ENCODE measurements at places on chromosomes 5 and 9.

- DNase-seq: no peak
Observed at GRCh38 chr5:125528881-125529280, 782.4 kb upstream of the ZNF608 start.

DNA sequence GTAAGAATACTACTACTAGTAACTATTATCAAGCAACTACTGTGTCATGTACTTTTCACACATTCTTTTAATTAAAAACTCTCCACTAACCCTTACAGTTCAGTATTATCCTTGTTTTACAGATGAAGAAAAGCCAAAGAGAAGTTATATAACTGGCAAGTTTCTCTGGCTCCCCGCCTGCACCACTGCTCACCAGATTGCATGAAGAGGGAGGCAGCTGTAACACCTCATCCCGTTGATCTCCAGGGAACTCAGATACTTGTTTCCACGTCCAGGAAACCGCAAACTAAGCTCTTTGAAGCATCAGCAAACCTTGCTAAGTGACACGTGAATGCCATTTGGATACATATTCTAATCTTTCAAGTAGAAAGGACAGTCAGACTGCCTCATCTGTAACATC, 70.3 kb downstream of the RIGI start:
- no peak for DNase-seq

- DNase-seq: no peak
Observed at GRCh38 chr5:123950701-123951581, 439.0 kb downstream of the CSNK1G3 start.

- DNase-seq: no peak
Observed at GRCh38 chr5:67957374-67957773, 258.2 kb upstream of the PIK3R1 start.

DNA sequence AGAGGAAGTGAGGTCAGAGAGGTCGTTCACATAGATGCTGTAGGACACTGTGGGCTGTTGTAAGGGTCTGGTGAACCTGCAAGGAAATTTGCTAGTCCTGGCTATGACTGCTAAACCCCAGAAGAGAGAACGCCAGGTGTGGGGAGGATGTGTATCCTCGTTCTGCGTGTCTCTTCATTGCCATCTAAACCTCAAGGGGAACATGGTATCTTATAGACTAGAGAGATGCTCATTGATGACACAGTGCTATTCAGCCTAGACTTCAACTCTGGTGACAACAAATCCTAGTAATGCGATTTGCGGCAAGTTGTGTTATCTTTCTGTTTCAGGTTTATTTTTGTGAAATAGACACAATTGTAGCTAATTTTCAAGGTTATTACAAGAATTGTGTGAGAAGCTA, 140.2 kb downstream of the ADAMTSL1 start:
- DNase-seq: no peak

DNA sequence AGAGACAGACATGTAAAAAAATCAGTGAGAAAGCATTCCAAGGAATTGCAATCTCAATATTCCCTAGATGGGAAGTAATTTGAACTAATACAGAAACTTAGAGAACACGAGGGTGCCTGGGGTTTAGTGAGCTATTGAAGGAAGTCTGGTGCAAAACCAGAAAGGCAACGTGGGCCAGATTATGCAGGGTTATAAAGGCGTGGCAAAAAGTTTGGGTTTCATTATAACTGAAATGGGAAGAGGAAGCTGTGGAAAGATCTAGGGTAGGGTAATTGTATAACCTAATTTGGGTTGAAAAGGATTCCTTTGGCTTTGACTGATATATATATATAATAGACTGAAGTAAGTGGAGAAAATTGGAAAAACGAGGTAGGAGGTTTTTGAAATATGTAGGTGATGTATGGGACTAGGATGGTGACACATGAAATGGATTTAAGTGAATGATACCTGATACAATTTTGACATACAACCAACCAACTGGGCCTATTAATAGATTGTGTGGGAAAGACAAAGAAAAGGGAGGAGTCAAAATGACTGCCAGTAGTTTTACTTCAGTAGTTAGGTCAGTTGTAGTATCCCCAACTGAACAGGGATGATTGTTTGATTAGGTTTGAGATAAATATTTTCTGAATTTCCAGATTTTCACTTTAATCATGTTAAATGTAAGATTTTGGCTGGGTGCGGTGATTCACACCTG, 65.3 kb downstream of the FAM174A start:
- DNase-seq: no peak

DNA sequence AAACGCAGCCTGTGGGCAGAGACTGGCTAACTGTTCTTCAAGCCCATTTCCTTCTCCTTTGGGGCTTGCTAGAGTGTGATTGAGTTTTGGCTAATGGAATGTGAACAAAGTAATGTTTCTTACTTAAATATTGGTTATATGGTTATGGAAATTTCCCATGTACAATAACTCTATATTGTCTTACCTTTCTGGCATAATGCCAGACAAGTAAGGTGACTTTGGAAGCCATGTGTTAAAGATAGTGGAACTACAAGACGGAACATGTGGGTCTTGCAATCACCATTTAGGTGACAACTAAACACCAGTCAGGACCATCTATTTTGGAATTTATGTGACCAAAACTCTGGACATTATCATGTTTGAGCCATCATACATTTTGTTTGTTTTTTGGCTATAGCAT, 260.2 kb downstream of the CCDC171 start:
- no peak for DNase-seq

DNA sequence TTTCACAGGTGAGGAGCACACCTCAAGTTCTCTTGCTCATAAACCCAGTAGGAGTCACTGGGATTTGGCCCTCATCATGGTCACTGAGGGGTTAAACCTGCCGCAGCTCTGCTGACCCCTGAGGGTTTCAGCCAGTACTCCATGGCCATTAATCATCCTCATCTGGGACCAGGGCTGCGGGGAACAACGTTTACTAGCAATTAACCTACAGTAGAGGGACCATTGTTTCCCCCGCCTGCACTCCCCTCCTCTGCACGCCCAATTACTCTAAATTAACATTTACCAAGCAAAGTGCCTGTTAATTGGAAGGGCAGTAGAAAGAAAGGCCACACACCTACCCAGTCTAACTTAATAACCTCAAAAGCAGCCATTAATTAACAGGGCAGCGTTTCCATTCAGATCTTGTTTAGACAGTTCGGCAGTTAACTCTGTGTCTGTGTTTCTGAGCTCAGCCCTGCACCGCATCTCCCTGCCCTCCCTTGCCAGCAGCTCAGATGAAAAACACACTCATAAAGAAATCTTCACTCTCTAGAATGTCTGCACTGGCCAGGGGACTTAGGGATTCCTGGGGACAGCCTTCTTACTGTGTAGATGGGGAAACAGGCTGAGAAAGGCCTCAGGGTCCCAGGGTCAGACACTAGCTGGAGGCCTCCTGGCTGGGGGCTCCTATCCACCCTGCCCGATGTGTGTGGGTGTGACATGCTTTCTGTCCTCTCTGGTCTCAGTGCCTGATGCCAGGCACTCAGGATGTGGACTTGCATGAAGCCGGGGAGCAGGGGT, 51.6 kb downstream of the ALG2 start:
- DNase-seq: no peak

DNA sequence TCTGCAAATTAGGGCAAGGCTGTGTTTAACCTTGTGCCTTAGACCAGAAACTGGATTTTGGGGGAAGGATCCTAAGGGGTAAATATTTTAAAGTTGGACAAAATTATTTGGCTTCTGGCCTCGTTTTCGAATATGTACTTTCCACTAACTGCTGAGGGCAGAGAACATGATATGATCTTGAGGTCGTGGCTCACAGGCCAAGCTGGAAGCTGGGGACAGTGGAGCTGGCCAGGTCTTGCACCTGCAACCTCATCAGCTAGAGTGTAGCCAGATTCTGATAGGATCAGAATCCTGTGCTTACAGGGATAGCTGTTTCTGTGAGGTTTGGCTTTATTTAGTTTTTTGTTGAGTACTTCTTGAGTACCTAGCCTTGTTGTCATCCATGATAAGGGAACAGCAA, 24.9 kb downstream of the MAN2A1 start:
- no peak for DNase-seq

DNA sequence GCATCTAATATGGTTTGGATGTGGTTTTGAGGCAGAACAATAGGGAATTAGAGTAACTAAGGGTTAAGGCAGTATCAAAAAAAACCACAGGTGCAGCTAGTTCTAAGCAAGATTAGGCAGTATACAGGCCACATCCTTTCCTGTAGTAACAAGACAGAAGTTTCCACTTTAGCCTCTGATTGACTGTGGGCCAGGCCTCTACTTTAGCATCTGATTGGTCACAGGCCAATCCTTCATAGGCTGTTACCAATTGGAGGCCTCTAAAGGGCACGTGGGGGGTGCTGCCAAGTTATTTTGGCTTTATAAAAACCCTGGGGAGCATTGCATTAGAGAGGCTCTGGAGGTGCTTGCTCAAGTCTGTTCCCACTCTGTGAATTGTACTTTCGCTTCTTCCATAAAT, 144.1 kb upstream of the ST8SIA4 start:
- no peak for DNase-seq

- no peak for DNase-seq
Observed at GRCh38 chr9:109588415-109588814, 90.3 kb upstream of the PTPN3 start.

DNA sequence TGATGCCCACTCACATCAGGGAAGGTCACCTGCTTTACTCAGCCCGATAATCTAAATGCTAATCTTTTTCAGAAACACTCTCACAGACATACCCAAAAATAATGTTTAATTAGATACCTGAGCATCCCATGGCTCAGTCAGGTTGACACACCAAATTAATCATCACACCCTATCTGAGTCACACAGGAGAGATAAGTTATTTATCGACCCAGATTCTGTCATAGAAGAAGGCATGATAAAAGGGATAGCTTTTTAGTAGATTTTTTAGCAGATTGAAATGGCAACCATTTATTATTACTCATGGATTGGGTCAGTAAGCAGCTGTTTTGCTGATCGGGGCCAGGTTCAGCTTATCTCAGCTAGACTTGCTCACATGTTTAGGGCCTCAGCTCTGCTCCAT, 97.8 kb upstream of the TYRP1 start:
- DNase-seq: no peak

GRCh38 chr9:131417264-131418142, 23.6 kb downstream of the PRRC2B start:
- no peak for DNase-seq

DNA sequence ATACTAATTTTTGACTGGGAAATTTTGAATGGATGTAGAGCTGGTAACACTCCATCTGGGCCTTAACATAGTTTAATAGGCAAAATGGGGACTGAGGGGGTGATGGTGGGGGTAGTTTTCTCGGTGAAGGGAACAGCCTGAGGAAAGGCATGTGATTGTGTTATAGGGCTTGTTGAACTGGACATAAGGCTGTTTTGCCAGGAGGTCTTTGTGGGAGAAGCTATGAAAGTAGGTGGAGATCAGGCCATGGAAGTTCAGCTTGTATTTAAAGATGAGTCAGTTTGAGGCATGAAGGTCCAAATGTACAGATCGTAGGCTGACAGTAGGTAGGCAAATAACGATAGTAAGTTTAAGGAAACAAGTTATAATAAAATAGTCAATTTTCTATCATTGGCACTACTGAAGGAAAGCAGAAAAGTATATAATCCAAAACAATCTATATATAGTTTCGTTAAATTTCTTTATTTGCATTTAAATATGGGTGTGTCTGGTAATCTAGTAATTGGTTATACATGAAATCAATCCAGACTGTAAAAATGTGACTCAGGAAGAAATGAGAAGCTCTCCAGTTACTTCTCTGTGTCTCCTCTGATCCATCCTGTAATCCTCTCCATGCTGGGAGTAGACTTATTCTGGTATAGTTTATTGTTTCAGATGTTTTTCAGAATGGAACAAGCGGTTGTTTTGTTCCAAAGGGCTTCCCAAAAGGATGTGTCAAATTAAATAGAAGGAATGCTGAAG, 2.8 kb downstream of the CSNK1G3 start:
- no peak for DNase-seq

GRCh38 chr9:81537964-81538363, 151.4 kb downstream of the TLE1 start:
- DNase-seq: no peak

Measured in hypothalamus (tissue), 51 donors.